ENCODE measurements at places on chromosomes 3 and 15.

DNA sequence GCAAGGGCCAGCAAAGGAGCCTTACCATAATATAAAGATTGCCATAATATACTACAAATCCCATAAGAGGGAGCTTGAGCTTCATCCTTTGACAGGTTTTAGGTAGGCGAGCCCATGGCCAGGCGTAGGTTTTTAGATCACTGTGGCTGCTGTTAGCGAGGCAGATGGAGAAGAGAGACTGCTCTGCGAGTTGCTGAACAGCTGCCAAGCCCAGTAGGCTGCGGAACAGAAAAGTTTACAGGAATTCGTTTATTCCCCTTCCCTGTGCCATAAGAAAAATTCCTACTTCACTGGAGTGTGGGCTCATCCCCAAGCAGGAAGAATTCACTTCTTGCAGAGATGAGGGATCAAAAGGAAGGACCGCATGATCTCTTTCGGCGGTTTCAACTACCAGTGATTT, 30.5 kb downstream of the TMED3 start:
- no peak for DNase-seq

DNA sequence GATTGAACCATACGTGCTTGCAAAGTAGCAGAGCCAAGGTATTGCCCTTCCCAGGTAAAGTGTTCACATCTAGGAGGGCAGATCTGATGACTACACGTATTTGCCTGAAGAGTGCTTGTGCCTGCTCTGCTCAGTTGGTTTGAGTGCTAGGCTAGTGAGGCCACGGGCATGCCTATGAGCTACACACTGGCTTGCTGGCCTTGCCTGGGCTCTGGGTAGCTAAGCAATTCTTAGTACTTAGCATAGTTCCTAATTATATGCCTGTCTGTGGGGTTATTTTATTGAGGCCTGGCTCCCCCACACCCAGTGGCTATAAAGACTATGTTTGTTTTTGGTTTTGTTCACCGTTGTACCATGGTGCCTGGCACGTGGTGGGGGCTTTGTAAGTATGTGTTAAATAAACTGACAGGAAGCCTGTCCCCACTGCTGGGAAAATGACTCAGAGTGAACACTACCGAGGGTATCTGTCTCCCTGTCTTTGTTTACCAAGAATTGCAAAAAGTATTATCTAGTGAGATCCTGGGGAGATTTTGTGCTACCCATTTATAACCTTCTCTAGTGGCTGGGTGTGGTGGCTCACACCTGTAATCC, 72.1 kb upstream of the ETV5 start:
- DNase-seq = no peak

DNA sequence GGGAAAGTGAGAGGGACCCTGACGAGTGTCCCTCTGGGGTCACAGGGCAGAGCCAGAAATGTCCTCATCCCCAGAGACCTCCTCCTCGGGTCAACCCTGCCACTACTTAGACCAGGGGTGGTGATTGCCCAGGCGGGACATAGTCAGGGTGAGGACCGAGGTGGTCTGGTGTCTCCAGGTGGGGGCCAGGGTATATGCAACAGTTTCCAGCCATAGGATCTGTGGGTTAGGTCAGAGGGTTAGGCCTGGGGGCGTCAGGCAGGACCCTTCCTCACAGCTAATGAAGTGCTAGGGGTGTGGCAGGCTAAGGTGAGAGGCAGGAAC, 22.3 kb upstream of the FBLN2 start:
- no peak for DNase-seq

- DNase-seq = no peak
Measured at GRCh38 chr15:66873856-66874255, 171.8 kb downstream of the SMAD6 start.

GRCh38 chr15:33737687-33738601, 230.4 kb upstream of the CHRM5 start:
- no peak for DNase-seq

DNA sequence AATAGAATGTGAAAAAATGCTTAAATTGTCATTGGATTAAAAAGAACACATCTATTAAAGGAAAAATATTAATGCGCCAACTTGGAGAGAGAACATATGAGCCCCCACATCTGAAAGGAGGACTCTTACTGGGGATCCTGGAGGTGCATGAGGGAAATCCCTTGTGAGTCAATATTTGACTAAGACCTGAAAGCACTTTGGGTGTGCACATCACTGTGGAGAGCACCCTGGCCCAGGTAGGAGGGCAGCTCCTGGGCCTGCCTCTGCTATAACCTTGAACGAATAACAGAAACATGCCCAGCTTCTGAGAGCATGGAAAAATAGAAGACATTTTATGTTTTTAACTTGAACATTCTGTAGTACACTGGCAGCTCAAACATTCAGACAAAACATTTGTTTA, 199.8 kb downstream of the GAP43 start:
- no peak for DNase-seq

DNA sequence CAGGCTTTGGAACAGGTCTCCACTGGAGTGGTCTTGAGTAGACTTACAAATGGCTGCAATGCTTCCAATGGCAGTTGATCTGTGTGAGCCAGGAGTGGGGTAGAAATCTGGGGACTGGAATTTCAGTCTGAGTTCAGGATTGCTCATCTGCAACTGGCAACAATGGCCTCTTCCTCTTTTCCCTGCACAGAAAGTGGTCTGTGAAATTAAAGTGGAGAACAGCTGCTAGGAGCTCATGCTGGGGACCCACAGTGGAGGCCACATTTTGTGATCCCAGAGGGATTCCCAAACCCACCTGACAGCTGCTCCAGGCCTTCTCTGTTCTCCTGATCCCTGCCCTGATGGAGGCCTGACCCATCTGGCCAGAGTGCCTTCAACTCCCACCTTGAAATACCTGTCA, 49.6 kb downstream of the CEMIP start:
- no peak for DNase-seq

- DNase-seq = no peak
Measured at GRCh38 chr15:70617911-70618287, 145.5 kb downstream of the UACA start.

GRCh38 chr3:196496183-196496582, 7.4 kb downstream of the RNF168 start:
- DNase-seq = no peak
